ENCODE measurements at places on chromosomes 5 and 9.

DNA sequence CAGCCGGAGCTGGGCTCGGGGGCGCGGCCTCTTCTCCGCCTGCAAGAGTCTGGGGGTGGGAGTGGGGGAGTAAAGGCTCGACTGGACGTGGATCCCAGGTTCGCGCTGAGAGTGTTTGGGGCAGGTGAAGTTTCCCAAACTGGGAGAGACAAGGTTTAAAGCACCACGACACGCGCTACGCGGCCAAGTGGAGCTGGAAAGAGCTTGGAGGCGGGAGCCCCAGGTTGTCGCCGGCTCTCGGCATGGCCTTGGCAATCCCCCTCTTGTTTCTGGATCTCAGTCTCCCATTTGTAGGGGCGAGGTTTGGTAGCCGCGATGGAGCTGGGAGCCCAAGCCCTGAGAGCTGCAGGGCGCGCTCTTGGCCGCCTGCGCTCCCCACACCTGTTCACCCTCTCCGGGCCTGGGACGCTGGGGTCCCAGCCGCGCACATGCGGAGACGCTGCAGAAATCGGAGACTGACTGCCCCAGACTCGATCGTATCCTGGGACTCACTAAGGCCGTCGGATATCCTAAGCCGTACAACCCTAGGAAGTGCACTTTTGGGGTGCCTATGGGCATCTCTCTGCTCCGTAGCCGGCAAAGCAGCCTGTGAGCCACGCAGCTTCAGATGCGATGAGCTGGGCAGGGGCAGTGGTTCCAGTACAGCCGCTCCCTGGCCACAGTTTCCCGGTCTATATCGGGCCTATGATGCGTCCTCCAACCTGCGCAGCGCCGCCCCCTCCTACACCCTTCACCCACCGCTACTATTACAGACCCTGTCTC lies 937 bp downstream of the TMOD1 start:
- DNase-seq: peak; percentile 53

DNA sequence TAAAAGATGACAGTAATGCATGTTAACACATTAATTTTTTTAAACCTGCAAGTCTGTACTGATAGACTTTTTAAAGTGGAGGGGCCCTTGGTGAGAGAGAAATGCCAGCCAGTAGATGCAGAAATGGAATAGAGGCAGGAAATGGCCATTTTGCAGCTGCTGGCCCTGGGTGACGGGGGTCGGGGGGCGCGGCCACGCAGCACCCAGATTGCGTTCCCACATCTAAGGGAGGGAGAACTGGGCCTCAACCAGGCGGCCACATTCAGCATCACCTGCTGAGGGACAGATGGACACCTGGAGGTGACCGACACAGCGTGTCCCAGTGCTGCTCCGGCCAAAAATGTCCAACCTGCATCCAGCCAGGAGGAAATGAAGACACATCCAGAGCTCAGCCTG lies 6.3 kb upstream of the CLIC3 start:
- no peak for DNase-seq

- peak; percentile 96 for DNase-seq
These were observed 446.2 kb upstream of the RIOK2 start for GRCh38 chr5:97629276-97629675.

DNA sequence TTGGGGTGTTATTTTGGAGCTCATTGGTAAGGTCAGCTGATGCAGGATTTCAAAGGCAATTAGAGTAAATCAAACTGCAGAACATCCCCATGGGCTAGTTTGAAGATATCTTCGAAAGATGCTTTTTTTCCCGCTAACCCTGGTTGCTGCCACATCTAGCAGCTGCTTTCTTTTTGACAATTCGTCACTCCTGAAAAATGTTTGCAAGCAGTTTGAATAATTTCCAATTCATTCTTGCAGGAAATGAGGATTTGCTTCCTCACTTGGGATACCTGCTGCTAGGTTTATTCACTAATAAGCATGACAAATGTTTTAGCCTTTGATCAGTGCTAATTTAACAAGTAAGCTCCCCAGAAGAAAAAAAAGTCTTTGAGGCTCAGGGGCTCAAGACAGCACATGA lies 649.6 kb upstream of the RORB start:
- no peak for DNase-seq

- DNase-seq: no peak
These were observed 768.6 kb upstream of the C9orf72 start for GRCh38 chr9:28341913-28342312.

DNA sequence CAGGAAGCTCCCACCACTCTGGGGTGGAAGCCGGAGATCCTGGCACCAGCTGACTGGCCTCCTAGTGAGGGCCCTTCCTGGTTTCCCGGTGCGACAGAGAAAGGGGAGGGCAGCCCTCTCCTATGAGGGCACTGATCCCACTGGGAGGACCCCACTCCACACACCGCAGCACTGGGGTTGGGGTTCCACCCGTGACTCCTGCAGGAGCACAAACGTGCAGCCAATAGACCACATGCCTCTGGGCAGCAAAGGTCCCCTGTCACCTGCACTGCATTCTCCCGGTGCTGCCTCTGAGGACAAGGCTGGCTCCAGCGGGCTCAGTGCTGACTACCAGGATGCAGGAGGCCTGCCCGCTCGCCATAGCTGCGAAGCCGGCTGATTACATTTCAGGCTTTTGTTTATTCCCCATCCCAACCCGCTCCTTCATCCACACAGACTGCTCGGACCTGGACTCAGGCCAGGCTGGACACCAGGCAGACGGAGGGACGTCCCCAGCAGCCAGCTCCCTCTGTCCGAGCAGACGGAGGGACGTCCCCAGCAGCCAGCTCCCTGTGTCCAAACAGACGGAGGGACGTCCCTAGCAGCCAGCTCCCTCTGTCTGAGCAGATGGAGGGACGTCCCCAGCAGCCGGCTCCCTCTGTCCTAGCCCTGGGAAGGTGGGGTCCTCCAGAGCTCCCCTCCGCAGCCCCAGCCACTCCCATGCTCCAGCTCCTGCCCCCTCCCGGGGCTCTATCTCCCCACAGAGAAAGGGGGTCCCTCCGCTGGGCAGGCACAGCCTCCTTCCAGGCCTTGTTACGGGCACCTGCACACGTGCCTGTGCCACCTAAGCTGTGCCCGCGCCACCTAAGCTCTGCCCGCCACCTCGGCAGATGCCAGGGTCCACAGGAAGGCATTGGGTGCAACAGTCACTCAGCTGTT lies 8.8 kb upstream of the CEP72 start:
- DNase-seq: no peak

GRCh38 chr5:74286734-74287695 lies 353.5 kb downstream of the ENC1 start:
- no peak for DNase-seq

GRCh38 chr5:102921341-102922044 lies 166.4 kb downstream of the PAM start:
- no peak for DNase-seq

- DNase-seq: no peak
These were observed 33.5 kb upstream of the CRB2 start for GRCh38 chr9:123322273-123323195.

GRCh38 chr9:89436963-89437625 lies 60.8 kb downstream of the SEMA4D start:
- DNase-seq: no peak

DNA sequence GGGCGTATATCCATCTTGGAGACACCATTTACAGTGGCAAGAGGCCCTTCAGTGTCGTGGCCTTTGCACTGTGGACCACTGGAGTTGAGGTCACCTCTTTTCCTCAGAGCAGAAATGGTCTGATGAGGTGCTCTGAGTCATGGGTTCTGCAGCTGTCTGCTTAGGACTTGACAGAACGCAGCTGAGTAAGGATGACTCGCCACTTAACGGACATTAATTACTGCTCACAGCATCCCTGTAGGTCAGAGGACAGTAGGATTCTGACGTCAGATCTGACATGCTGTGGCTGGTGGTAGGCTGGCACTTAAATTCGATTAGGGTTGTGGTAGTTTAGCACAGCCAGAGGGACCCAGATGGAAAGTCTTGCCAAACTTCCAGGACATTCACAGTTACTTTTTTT lies 479.4 kb downstream of the DMAC1 start:
- peak; percentile 88 for DNase-seq

GRCh38 chr5:79834098-79834753 lies 144.6 kb downstream of the CMYA5 start:
- no peak for DNase-seq

GRCh38 chr5:74239261-74239660 lies 401.3 kb downstream of the ENC1 start:
- DNase-seq: no peak

DNA sequence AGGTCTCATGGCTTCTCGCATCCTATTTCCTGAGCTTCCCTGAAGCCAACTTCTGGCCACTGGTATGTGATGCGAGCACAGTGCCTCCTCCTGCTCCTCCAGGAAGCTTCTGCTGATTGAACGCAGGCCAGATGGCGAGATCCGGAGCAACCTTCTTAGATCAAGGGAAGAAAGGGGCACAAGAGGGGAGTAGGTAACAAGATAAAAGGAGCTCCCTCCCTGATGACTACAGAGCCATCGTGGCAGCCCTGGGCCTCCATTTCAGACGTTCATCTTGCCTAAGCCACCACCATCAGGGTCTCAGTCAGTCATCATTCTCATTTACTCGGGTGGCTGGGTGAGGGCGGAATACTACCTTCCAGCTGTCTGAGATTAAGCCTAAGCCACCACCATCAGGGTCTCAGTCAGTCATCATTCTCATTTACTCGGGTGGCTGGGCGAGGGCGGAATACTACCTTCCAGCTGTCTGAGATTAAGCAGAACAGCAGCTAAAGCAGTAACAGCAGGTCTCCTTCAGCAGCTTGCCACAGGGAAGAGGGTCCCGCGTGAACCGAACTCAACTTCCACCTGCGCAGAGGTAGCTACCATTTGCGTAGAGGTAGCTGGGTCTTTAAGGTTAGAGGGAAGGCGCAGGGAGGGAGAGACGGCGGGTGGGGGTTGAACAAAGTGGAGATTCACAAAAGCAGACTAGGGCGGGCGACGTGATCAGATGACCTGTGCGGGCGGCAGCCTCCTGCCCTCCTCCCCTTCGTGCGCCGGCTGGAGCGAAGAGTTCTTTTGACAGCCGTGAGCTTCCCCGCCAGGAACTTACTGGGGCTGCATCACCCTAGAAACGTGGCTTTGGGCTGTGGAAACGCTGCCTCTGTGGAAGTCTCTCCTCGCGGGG lies 27.9 kb upstream of the MGAT1 start:
- no peak for DNase-seq

DNA sequence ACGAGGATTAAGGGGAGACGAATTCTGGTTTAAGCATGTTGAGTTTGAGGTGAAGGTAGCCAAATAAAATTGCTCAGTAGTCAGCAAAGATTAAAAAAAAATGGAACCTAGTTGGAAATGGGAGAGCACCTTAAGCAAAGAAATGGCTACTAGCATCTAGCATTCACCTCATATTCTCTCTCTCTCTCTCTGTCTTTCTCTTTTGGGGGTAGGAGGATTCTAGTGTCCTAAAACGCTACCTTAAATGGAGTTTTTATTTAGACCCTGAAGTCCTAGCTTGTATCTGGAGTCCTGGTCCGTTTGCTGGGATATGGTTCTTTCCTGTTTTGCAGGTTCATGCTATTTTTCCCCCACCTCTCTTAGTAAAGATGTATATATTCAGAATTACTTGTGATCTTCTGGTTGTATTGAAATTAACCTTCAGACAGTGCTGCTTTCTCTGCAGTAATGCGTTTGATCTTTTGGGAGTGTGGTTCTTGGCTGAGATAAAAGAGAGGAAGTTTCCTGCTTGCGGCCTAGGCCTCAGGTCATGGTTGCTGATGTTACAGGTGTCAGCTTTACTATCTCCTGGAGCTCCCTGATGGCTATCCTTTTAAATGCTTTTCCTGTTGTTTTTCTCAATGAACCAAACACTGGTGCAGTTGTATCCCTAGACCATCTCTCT lies 8.0 kb downstream of the TGFBR1 start:
- no peak for DNase-seq

DNA sequence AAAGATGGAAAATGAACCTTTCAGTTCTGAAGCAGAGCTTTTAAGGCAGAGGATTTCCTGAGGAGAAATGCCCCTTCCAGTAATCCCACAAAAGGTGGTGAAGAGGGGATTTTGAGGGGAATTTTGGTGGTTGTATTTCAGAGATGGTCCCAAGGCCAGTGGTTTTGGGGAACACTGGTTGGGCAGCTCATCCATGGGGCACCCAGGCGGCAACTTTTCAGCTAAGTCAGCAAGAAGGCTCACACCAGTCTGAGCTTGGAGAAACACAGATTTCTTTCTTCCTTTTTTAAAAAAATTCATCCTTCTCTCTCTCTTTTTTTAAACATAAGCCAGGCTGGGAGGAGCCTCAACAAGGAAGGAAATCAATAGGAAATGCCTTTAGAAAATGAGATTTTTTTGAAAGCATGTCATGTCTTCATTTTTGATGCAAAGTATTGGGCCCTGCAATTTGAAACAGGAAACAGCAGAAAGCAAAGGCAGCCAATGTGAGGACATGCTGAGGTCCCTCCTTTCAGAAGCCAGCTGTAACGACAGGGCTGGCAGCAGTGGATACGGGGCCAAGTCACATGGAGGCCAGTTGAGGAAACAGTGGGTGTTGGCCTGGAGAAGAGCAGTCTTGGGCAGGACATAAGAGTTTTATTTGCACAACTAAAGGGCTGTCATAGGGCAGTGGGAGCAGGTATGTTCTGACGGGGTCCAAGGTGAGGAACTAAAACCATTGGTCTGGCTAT lies 155.3 kb upstream of the KLF4 start:
- DNase-seq: no peak

DNA sequence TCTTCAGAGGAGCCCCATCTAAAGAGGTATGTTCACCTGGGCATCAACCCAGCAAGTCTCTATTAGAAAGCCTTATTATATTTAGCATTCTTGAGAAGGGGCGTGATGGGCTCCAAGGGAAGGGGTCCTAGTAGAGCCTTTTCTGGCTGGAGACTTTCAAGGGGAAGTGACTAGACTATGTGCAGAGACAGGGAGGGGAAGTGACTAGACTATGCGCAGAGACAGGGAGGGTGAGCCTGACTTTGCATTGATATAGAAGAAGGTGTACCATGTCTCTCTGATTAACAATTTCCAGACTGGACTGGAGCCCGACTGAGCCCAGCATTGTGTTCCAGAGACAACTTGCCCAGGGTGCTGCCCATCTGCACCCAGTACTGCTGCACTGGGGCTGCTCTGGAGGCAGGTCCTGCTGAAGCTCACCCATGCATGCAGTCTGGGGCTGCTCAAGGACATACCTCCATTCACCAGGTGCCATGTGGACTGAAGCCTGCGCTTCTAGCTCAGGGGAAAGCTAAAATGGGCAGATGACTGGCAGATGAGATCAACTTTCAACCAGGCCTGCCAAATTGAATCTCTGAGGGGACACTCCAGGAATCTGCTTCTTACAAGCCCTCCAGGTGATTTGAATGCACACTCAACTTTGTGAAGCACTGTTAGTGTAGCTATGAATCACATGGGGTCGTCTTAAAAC lies 83.0 kb upstream of the GNA14 start:
- no peak for DNase-seq

DNA sequence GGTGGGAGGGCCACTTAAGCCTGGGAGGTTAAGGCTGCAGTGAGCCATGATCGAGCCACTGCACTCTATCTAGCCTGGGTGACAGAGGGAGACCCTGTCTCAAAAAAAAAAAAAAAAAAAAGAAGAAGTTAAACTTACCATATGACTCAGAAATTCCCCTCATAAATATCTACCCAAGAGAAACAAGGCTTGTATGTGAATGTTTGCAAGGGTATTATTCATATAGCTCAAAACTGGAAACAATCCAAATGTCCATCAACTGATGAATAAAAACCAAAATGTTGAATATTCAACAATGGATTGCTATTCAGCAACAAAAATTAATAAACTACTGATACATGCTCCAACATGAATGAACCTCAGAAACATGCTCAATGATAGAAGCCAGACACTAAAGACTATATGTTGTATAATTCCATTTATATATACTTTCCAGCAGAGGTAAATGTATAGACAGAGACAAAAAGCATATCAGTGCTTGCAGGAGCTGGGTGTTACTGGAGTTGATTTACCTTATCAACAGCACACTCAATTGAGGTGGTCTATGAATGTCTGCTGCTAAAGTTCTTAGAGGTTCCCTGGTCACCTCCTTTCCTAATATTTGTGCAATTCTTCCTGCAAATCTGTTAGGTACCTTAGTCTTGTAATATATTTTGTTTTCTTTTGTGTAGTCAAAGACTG lies 5.3 kb upstream of the SREK1 start:
- DNase-seq: no peak

All from cardiac muscle cell (in vitro differentiated cells and primary cell).